ENCODE measurements at places on chromosomes 5 and 9. TPM values are rescaled to one million over a fixed set of nuclear protein-coding genes. Genes with fewer than 3 reads are reported as not detected.

DNA sequence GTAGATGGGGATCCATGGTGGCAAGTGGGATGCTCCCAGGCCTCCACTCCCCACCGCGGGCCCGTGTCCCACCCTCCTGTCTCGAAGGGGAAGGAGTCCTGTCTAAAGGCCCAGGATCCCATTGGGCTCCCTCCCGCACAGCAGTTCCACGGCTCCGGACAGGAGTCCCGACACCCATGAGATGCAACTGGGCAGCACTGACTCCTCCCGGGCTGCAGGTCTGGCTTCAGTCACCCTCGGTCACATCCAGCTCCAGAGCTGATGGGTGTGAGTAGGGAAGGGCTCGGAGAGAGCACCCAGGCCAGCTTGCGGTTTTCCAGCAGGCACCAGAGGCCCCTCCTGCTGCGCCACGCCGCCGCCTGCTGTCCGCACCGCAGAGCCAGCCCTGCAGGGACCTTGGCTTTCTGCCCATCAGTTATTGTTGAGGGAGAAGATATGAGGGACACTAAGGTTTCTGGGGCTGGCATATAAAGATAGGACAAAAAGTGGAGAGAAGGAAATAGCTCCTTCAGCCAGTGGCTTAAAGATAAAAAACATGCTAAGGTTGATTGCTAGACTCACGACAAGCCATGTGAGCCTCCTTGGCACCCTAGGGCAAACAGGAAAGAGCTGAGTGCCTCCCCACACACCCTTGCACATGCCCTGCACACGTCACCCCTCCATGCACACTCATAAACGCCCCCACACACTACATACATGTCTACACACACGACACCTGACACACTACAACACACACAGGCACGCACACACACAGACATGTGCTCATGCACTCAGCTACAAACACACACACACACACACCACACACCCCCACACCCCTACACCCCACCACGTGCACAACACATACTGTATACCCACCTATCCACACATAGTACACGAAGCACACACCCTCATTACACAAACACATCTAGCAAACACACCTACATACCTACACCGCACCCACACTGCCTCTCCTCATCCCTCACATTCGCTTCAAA lies 79.0 kb downstream of the AK8 start:
- no peak for DNase-seq

- DNase-seq = no peak
Measured at GRCh38 chr5:5316334-5316733, 106.1 kb upstream of the ICE1 start.

GRCh38 chr9:97397220-97397619 lies 14.7 kb upstream of the TDRD7 start:
- no peak for DNase-seq

DNA sequence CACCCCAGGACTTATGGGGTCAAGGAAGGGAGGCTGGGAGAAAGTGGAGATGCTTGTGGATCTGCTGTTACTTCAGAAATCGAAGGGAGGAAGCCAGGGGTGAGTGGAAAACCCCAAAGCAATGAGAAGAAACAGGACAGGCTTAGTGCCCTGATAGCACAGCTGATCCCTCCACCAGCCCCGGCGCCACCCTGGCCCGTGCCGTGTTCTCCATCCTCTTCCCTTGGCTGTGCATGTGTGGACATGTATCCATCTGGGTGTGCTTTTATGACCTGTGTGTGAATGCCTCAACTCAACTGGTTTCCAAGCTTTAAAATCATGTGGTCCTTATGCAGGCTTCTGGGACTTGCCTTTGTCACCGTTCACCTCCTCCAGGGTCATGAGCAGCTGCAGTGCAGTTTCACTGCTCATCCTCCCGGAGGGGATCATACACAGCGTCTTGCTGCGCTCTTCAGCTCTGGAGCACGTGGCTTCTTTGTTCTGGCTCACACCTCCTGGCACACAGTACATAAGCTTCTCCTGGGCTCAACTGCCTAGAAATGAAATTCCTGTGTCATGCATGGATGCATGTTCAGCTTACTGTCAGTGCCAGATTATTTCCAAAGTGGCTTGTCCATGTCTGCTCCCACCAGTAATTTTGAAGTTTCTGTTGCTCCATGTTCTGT lies 58.2 kb downstream of the IPPK start:
- DNase-seq = no peak

Gene GFRA3
- polyA plus RNA-seq = not detected

Gene WNT8A
- not detected for polyA plus RNA-seq

Gene OBP2B
- polyA plus RNA-seq = not detected

- no peak for DNase-seq
Measured at GRCh38 chr9:95870906-95871305, 4.6 kb upstream of the ERCC6L2 start.
